SK-N-DZ (cell line): ENCODE measurements at places on chromosomes 12 and 14.

DNA sequence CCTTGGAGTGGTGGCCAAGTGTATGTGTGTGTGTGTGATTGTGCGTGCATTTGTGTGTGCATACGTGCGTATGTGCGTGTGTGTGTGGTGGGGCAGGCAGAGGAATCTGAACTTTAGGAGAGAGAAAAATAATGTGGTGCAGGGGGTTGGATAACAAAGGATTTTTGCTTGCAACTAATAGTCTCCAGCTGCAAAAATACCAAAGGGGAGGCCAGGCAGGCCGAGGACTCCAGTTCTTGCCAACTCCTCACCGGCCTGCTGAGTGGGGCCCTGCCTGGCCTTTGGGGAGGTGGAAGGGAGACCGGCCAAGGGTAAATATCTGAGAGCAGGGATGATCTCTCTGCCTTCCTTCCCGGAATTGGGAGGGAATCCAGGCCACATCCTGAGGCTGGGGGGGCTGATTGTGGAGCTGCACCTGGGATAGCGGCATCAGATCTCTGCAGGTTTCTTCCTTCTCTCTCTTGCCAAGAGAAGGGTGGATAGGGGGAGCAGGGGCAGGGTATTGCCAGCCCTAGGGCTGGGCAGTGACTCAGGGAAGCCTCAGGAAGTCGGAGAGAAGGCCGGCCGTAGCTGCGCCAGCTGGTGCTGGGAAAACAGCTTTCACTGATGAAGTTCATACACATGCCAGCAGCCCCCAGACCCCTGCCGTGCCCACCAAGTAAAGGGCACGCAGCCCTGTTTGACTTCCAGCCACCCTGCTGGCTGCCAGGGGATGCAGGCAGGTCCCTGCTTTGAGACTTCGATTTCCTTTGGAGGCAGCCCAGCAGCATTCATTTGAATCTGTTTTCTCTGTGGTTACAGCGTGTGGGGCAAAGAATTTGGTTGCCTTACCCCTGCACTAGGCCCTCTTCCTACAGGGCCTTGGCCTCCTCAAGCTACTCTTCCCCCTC lies 4.6 kb upstream of the LRP1-AS start:
- DNase-seq: no peak

DNA sequence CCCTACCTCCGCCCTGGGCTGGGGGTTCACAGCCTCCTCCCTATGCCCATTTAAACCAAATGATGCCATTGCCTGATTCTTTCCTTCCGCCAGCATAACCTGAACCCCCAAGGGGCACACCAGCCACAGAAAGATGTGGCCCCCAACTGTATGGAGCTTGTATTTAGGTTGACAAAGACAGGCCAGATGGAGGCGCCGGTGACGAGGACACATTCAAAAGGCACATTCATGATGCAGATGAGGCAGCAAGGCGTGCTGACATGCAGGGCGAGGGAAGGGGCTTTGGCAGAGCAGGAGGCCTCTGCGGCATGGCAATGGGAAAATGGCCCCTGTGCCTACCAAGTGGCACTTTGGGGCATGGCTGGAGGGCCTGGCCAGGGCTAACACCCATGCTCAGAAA lies 112.2 kb downstream of the RFLNA start:
- DNase-seq: no peak

DNA sequence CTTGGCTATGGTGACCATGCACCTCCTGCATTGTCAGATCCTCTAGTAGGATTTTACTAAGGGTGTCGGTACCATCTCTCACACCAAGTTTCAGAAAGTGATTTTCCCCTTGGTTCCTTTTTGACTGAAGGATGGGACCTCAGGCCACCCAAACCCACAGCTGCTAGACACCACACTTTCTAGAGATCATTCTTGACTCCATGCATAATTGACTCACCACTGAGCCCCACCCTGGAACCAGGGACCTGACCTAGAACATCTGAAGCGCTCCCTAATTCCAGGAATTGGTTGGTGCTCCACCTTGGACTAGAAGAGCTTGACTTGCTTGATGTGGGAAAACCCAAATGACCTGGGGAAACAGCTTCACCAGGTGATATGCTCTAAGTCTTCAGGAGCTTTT lies 206.8 kb upstream of the EGLN3 start:
- DNase-seq: no peak

DNA sequence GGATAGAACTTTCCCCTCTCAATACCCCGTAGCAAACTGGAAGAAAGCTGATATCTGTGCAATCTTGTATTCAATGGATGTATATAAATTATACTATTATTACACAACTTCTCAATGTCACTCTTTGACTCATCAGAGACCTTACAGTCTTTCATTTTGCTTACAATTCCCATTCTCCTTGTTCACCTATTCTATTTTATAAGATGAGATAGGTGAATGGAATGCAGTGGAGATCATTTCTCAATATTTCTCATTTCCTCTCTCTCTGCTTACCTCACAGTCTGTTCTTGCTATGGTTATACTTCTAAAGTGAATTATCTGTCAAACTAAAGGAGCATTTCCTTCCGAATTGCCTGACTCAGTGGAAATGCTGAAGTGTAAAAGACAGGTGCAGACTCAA lies 14.9 kb downstream of the FOXA1 start:
- no peak for DNase-seq
